ENCODE measurements at places on chromosomes 12 and 14.

DNA sequence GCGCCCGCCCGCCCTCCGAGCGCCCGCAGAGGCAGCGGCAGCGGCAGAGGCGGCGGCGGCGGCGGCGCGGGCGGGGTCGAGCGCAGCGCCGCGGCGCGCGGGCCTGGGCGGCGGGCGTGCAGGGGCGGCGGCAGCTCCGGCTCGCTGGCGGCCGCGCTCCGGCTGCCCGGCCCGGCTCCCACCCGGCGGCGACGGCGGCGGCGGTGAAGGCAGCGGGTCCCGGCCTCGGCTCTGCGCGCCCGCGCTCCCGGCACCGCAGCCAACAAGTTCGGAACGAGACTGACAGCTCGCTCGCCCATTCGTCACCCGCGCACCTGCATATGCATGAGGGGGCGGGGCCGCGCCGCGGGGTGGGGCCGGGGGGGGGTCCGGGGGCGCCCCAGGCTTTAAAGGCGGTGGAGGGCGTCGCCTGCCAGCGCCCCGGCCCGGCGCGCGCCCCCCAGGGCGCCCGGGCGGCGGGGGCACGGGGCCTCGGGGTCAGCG lies at the start of gene JAG2:
TSS of gene JAG2 (minus strand) at position 281 of the 483 bp plus-strand sequence. CDS start 356 bp downstream, outside the sequence.
- no peak for DNase-seq

DNA sequence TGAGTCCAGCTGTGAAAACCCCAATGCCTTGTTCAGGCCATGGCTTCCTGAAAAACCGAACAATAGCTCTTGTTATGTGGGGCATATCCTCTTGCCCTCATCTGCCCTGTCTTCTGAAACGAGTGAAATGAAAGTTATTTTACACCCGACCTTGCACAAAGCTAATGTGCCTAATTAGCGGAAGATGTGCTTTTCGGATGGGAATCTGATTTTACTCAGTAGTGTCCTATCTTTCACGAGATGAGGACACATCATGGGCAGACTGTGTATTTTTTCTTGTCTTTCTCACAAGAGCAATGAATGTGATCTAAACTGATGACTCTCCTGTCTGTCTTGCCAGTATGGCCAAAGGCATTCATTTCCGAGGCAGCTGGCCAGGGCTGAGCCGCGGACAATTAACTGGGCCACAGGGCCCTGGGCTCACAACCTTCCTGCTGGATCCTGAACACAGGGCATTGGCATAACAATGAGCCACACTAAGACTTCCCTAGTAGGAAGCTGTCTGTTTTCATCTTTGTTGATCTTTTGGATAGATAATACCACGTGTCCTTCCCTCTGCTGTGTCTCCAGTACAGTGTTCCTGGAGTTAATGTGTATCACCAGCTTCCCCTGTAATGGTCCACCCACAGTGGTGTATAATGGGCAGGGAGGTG lies 86.0 kb upstream of the HIF1A start:
- DNase-seq: no peak

DNA sequence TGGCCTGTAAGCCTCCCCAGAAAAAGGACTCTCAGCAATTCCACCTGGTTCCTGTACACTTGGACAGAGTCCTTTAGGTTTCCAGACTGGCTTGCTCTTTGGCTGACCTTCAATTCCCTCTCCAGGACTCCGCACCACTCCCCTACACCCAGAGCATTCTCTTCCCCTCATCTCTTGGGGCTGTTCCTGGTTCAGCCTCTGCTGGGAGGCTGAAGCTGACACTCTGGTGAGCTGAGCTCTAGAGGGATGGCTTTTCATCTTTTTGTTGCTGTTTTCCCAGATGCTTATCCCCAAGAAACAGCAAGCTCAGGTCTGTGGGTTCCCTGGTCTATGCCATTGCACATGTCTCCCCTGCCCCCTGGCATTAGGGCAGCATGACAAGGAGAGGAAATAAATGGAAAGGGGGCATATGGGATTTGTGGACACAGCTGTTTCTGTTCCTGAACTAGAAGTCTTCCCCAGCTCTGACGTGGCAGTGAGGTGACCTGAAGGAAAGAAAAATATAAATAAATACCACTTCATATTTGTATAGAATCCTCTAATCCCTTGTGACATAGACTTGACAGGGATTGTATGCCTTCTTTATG lies 1.3 kb downstream of the RNASE7 start:
- no peak for DNase-seq

- no peak for DNase-seq
Measured at GRCh38 chr14:28142400-28143015, 624.1 kb upstream of the FOXG1 start.

GRCh38 chr12:63068857-63069442 lies 82.1 kb downstream of the AVPR1A start:
- DNase-seq: peak; percentile 8

DNA sequence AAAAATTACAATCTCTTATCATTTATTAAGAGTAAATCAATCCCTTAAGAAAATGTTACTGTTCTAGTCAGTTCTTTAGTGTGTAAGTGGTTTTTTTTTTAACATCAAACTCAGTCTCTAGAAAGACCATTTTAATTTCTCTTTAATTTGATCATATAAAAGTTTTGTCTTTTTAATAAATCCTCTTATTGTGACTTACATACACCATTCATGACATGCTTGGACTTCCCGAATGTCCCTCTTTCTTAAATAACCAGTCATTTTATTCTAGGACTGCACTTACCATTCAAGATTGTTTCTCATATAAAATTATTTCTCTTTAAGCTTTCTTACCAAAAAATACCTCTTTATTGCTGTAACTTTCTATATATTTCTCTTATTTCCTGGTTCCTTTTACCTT lies 60.8 kb upstream of the EVL start:
- DNase-seq: no peak

DNA sequence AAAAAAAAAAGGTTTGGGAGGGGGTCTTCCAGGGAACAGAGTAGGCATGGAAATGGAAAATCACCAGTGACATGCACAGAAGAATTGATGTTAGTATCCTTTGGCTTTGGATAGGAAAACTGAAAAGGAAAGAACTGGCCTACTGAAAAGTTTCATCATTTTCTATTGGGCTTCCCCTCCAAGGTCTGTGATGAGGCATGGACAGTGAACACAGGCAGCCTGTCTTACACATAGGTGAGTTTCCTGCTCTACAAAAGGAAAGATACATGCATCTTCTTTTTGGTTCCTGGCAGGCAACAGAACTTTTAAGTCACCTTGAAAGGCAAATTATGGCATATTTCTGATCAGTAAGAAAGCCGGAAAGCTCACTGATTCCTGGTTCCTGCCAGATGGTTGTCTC lies 5.8 kb downstream of the BMAL2 start:
- no peak for DNase-seq

DNA sequence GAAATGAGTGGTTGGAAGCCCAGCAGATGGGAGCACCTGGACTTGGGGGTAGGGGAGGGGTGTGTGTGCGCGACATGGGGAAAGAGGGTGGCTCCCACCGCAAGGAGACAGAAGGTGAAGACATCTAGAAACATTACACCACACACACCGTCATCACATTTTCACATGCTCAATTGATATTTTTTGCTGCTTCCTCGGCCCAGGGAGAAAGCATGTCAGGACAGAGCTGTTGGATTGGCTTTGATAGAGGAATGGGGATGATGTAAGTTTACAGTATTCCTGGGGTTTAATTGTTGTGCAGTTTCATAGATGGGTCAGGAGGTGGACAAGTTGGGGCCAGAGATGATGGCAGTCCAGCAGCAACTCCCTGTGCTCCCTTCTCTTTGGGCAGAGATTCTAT lies 9.2 kb downstream of the GABARAPL1 start:
- no peak for DNase-seq

DNA sequence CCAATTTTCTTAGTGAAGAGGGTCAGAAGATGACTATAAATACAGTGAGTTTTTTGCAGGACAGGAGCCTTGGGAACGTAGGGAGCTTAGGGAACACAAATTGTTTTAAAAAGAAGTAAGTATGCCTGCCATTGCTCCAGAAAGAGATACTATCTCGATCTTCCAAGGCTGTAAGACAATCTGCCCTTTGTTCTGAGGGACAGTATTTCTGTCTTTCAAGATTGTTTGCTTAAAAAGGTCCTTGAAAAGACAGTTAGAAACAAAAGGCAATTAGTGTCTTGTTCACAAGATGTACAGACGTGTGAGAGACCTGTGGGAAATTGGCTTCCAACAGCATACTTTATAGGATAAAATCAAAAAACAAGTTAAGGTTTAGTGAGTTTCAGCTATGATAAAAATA lies 321.2 kb upstream of the FAR2 start:
- no peak for DNase-seq

Measured in AG08396 (cell line).